ENCODE measurements at places on chromosomes 16 and 17.

DNA sequence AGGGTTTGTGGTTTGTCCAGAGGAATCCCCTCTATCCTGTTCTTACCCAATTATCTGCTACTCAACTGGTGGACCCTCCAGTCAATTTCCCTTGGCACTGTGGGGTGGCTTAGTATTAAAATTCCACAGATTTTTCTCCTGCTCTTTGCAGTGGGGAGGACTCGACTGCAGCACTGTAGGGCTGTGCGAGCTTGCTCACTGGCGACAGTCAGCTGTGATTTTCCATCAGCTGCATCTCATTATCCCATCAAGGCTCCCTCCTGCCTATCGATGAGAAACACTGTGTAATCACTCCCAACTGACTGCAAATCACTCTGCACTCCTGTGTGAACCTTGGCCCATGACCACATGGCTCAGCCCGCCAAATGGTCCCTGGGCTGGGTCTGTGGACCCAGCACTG, 90.5 kb upstream of the MAF start:
- no peak for DNase-seq

GRCh38 chr16:85634747-85635544, 21.8 kb downstream of the GSE1 start:
- no peak for DNase-seq

- DNase-seq = no peak
Observed at GRCh38 chr16:79310710-79311109, 289.8 kb downstream of the MAF start.

DNA sequence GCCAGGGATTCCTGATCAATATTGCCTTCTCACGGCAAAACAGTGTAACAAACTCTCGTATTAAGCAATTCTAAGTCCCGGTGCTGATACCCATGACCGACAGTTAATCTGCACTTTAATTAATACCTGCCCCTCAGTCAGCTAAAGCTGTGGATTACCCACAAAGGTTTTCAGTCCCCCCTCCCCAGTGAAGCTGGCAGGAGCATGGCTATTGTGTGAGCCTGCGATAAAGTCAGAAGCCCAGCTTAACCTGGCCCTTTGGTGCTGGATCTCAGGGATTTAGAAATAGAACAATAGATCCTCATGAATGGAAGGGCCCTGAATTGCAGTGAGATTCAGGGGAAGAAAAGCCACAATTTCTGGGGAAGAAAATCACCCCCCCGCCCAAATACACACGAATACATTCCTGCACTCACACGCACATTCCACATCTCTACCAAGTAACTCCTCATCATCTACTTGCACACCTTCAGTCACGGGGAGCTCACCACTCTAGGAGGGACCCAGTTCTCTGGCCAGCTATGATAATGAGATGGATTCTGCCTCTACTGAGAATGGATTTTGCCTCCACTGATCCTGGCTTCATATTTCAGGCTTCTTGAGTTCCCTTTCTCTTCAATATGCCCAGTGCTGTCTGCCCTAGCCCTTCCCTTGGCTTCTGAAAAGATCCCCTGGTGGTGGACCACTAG, 102.6 kb downstream of the WSCD1 start:
- DNase-seq = no peak

DNA sequence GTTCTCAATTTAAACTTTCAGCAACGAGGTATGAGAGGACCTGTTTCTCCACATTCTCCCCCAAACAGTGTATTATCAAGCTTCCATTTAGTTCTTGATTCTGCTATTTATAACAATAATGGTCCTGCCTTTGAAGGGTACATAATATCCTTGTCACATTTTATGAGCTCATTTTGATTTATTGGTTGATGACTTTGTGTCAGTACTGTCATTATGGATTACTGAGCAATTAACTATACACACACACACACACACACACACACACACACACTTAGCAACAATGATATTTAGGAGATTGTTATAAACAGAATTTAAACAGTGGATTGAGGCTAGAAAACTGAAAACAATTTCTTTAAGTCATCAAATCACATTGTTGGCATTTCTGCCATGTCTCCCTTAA, 7.0 kb downstream of the TMIGD1 start:
- no peak for DNase-seq

DNA sequence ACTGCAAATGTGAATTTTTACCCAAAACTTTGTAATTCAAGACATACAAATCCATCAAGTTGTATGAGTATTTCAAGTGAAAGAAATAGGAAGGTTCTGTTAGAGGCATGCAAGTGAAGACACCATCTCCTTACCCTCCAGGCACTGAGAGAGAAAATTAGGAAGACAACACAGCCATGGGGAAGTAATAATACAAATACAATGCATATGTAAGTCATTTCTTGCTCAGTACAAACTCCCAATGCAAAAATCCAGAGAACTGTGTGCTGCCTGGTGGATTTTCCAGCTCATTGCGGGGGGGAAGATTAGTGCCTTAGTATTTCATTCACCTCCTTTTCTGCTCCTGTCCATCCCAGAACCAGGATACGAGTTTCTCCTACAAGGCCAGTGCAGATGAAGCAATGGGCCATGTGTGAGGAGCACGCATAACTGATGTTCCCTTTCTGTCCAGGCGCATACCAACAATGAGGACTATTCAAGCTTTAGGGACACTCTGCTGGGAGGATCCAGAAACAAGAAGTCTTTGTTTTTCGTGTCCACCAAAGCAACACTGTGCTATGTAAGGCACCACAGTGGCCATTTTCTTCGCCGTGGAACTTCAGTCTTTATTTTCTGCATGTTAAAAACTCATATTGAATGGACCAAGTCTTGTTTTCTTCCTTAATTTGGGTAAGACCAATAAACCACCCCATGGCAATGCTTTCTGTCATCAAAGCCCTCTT, 143.7 kb upstream of the RCVRN start:
- no peak for DNase-seq

DNA sequence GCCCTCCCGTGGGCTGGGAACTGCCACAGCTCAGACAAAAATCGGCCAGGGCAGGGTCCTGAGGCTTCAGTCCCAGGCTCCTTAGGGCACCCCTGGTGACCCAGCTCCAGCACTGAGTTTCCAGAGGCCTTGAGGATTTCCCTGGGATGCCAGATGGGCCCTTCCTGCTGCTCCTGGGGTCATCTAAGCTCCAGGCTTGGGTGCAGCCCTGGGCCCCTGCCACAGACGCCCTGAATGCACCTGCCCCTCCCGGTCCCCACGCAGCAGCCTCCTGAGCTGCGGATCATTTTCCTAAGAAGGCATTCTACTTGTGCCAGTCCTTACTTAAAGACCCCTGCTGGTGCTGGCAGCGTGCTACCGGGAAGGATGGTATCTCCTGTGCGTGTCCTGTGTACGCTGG, 6.0 kb upstream of the RNPS1 start:
- no peak for DNase-seq

- DNase-seq = no peak
Observed at GRCh38 chr17:57466017-57466471, 209.7 kb downstream of the MSI2 start.

GRCh38 chr17:10623737-10624338, 33.3 kb downstream of the MYH3 start:
- no peak for DNase-seq

DNA sequence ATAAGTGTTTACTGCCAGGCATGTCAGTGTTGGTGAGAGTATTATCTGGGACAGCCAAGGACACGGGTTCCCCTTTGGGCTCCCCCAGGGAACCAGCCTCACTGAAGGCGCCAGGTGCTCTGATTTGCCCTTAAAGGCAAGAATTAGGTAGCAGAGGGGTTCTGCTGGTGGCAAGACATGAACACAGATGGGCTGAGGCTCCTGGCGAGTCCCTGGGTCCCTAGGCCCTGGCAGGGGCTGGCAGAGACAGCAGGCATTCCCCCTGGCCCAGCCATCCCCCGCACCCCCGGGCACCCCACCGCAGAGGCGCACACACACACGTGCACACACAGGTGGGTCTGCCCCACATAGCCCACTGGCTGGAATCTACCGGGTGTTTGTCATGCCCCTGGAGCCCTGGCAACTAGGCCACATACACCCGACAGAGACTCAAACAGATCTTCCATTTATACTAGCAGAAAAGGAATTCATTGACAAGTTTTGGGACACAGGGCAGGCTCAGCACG, 153.3 kb downstream of the C16orf78 start:
- DNase-seq = no peak

- DNase-seq = no peak
Observed at GRCh38 chr17:21164216-21164615, 37.5 kb downstream of the DHRS7B start.

DNA sequence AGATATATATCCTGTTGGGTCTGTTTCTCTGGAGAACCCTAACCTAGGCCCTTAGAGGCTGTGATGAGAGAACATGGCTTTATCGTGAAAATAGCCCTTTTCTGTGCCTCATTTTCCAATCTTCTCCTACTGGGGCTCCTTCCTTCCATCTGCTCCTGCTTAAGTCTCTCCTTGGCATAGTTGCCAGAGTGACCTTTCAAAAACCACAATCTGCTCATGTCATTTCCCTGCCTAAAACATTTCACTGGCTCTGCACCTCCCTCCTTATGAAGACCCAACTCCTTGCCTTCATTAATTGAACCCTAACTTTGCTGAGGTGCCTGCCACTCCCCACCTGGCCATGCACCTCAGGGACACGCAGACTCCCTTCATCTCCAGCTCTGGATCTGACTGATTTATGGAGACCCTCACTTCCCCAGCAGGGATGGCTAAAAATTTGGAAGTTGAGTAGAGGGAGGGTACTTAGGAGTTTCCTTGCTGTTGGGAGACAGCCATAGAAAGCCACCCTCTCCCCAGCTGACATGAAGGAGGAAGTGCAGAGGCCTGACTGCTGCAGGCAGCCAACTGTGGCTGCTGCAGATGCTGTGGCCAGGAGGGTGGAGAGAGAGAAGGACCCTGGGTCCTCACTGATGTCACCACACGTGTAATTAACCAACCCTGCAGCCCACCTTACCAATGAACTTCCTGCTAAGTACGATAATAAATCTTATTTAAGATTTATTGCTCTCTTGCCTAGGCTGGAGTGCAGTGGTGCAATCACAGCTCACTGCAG, 6.3 kb upstream of the GGA2 start:
- no peak for DNase-seq

DNA sequence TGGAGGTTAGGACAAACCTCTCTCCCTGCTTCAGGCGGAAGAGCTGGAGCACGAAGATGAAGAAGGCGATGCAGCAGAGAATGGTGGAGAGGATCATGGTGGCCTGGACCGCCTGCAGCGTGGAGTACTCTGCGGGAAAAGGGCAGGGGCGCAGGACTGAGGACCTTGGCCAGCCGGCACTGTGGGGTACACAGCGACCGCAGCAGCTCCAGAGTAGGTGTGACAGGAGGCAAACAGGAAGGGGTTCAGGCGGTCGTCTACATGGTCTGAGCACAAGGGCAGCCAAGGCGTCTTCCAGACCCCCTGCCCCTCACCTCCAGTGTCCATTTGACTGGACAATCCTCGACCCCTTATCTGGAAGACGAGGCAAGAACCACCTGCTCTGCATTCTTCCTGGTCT, 42.5 kb downstream of the EMP2 start:
- DNase-seq = no peak

- DNase-seq = no peak
Observed at GRCh38 chr16:64370112-64370511, 751.8 kb downstream of the CDH11 start.

DNA sequence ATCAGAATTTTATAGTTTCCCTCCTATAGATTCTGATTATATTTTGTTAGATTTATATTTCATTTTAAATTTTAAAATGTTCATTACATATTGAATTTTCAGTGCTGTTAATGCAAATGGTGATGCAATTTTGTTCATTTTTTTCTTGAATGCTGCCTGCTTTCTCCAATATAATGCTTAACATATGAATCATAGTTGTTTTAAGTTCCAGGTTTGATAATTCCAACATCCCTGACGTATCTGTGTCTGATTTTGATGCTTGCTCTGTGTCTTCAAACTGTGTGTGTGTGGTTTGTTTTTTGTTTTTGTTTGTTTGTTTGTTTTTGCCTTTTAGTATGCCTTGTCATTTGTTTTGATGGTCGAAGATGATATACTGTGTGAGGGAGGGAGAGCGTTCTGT, 134.7 kb upstream of the ELAC2 start:
- DNase-seq = no peak

DNA sequence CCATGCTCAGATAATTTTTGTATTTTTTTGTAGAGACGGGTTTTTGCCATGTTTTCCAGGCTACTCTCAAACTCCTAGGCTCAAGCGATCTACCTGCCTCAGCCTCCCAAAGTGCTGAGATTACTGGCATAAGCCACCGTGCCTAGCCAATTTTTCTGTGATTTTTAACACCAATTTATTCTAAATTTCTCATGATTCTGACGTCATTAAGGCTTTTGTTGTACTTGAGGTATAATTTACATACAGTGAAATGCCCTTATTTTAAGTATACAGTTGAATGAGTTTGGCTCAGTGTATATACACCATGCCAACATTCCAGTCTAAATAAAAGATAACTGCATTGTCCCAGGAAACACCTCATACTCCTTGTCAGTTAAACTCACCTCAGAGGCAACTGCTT, 77.4 kb downstream of the TMEM132E start:
- DNase-seq = no peak

- DNase-seq = no peak
Observed at GRCh38 chr17:61248399-61248798, 151.2 kb upstream of the TBX2 start.

- no peak for DNase-seq
Observed at GRCh38 chr17:21089933-21090901, 36.5 kb upstream of the DHRS7B start.

DNA sequence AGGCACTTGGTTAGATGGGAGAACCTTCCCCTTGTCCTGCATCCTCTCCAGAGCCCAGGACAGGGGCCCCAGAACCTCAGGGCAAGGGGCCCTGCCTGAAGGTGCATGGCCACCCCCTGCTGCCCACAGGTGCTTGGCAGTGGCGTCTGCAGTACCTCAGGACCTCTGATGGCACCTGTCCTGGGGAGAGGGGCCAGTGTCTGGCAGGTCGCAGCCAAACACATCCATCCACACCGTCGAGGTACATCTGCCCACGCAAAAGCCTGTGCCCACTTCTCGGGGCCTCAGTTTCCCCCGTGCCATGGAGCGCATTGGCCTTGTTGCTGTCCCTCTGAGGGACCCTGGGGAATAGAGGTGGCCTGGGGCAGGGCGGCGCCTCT, 9.3 kb downstream of the MAP2K3 start:
- no peak for DNase-seq

GRCh38 chr17:66593116-66593515, 241.8 kb upstream of the CACNG5 start:
- no peak for DNase-seq

GRCh38 chr16:84718-85406, 6.8 kb downstream of the MPG start:
- no peak for DNase-seq

GRCh38 chr16:66958857-66959703, 2.0 kb upstream of the CES3 start:
- no peak for DNase-seq
